Cortex of kidney (tissue), 1 donor: ENCODE measurements at places on chromosomes 6 and 20.

- no peak for DNase-seq
Measured at GRCh38 chr6:133743621-133744020, 145.3 kb upstream of the TCF21 start.

DNA sequence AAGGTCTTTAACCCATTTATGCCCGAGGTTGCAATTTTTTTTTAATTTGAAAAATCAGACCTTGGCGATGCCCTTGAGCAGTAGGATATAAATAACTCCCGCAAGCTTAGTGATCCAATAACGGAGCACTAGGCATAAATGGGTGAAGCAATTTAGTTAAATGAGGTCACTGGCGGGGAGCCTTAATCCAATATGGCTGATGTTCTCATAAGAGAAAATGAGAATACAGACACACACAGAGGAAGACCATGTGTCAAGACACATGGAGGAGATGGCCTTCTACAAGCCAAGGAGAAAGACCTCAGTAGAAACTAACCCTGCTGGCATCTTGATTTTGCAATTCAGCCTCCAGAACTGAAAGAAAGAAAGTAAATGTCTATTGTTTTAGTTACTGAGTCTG is 735 bp downstream of the SIRPG start:
- DNase-seq: no peak

DNA sequence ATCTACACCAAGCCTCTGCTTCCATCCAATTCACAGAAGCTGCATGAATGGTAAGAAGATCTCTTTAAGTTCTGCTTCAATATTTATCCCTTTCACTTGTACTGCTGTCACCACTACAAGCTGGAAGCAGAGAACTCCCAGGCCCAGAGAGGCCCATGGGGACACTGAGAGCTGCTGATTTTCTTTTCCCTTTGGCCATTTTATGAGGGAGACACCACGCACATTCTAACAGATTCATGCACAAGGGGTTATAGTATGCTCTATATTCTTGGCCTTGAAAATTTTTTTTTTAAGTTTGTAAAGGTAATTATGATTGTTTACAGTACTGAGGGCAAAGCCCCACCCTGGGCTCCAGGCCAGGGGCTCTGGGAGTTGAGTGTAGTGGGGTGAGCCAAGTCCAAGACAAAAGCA is 88.4 kb downstream of the MYB start:
- no peak for DNase-seq

DNA sequence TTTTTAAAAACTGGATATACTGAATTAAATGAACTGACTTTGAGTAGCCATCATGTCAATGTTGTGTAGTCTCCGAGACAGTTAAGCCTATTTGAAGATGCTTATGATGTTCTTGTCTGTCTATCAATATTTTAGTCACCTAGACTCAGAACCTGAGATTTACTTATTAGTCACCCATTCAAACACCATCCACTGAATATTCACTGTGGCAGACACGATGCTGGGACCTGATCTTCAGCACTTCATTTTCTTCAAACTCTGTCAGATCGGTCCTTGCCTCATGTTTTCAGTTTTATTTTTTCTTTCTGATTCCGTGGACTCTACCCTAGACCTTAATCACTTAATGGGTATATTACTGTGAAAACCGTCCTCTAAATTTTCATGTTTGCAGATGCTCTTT is 123.7 kb upstream of the MCHR2 start:
- no peak for DNase-seq

DNA sequence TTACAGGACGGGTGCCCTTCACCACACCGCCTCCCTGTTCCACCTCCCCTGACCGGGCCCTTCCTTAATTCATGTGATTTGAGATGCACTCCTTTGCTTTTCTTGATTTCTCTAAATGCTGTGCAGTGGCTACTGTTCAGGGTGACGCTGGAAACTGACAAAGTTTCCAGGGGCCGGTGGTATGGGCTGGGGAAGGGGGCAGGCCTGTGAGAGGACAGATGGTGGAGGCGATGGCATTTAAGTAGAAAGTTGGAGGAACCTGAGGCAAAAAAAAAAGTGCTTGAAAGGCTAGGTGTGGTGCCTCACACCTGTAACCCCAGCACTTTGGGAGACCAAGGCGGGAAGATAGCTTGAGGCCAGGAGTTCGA is 121.6 kb upstream of the RNF24 start:
- DNase-seq: no peak

GRCh38 chr20:39939241-39939865 is 749.7 kb downstream of the MAFB start:
- no peak for DNase-seq

GRCh38 chr6:101435038-101435437 is 41.5 kb downstream of the GRIK2 start:
- no peak for DNase-seq

DNA sequence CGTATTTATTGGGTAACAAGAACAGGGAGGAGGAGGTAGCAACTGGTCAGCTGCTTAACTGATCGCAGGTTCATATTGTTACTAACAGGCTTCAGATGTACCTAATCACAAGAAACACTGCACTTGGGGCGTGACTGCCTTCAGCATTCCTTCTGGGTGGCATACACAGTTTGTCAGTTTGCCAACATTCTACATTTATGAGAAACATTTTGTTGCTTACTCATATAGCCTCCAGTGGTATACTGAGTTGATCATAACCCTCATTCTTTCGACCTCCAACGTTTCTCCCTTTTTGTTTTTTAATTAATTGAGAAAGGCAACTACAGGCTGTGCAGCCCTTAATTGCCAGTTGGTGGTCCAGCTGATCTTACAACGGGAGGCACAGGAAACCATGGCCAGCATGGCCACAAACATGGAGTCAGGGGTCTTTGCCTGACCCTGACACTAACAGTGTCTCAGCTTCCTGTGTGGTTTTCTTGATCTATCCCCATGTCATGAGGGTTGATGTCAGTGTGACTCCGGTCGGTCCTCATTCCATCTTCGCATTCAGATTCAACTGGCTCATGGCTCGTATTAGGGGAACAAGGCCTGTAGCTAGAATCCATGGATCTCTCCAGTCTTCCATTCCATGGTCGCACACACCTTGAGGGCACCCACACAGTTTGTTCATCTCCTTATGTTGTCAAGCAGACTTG is 9.4 kb downstream of the EPB41L2 start:
- no peak for DNase-seq
